ENCODE measurements at places on chromosomes 16 and 17.

DNA sequence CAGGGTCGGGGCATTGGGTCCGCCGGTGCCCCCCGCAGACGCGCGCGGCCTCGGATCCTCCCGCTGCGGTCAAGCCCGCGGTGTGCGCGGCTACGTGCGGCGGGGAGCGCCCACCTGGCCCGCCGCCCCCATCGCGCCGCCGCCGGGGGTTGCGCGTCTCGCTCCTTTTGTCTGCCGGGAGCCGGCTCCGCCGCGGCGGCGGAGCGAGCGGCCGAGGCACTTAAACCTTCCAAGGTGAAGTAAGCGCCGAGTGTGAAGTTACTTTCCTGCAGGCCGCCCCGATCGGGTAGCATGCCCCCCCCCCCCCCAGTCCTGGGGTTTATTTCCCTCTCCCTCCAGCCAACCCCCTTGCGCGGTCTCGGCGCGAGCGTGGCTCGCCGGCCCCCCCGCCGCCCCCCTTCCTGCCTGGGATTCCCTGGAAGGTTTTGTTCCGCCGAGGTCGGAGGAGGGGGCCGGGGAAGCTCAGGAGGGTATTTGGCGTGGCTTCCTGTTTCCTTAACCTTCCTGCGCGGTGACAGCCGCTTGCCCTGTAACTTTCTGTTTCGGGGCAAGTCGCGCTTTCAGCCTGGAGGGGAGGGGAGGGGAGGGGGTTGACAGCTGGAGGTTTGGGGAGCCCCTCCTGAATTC, 56.6 kb upstream of the GSE1 start:
- DNase-seq: no peak

GRCh38 chr16:27289669-27290068, 21.1 kb upstream of the NSMCE1 start:
- DNase-seq: no peak

- DNase-seq: no peak
These were observed 18.1 kb upstream of the ABCA8 start for GRCh38 chr17:68973098-68973846.

GRCh38 chr16:82067042-82067803, 32.2 kb downstream of the HSD17B2 start:
- DNase-seq: no peak

GRCh38 chr16:31179219-31179746, 656 bp upstream of the FUS start:
- no peak for DNase-seq

DNA sequence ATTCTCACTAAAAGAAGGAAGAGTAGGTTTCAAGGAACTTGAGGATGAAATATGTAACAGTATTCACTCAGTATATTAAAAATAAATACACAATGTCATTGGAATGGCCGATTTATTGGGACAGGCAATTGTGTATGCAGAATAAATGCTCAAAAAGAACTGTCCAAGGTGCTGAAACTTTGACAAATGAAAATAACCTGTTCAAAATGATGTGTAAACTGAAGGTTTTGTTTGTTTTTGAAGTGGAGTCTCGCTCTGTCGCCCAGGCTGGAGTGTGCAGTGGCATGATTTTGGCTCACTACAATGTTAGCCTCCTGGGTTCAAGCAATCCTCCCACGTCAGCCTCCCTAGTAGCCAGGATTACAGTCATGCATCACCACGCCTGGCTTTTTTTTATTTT, 318.7 kb upstream of the RBFOX1 start:
- DNase-seq: no peak

GRCh38 chr16:15966836-15967546, 17.6 kb downstream of the ABCC1 start:
- DNase-seq: no peak

GRCh38 chr16:14309906-14310305, 238.8 kb downstream of the MRTFB start:
- DNase-seq: no peak

GRCh38 chr16:12796498-12796897, 7.2 kb downstream of the CPPED1 start:
- no peak for DNase-seq

DNA sequence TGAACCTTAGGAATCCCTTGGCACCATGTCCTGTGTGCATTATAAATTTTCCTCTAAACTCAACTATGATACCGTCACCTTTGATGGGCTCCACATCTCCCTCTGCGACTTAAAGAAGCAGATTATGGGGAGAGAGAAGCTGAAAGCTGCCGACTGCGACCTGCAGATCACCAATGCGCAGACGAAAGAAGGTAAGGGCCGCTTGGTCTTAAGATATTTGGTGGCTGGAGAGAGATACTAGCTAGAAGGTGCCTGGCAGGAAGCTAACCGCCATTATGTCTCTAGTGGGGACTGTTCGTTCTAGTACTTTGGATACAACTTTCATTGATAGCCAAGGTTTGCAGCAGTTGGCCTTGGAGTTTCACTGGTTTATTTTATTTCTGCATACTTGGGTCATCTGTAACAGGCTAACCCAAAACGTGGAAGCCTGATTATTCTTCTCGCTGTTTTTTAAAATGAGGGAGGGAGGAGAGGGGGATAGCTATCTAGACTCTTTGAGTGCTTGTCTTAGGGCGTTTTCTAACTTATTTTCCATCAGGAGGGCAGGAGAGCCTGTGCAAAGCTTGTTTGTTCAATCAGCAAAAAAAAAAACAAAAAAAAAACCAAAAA, 1.3 kb downstream of the RBBP6 start:
- no peak for DNase-seq

DNA sequence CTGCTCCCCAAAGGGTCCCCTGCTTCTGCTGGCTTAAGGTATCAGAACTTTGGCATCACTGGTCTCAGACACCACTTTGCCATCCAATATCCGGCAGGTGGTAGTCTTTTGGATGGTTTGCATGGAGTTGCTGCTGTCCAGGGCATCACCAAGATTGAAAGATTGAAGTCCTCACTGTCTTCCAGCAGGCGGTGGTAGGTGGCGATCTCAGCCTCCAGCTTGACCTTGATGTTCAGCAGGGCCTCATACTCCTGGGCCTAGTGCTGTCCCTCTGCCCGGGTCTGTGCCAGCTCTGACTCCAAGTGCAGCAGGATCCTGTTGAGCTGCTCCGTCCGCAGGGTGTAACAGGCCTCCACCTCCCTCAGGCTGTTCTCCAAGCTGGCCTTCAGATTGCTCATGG, 43.0 kb upstream of the TMEM97 start:
- DNase-seq: no peak

GRCh38 chr17:44269535-44270240, 1.8 kb upstream of the SLC4A1 start:
- no peak for DNase-seq

DNA sequence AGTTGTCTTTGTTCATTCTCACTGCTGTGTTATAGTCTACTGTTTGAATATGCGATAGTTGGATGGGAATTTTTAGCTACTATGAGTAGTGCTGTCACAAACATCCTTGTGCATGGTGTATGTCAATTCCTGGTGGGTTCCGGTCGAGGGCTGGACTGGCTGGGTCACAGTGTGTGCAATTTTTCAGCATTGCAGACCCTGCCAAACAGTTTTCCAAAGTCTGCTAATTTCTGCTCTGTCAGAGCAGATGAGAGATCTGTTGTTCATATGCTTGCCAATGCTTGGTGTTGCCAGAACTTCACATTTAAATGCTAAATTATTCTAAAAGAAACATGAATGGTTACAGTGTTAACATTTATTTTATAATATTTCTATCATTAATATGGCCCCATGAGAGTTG, 3.6 kb upstream of the C16orf96 start:
- DNase-seq: no peak

GRCh38 chr17:28573040-28573380, 1.7 kb upstream of the PIGS start:
- no peak for DNase-seq

GRCh38 chr17:6711081-6711674, 2.0 kb downstream of the SLC13A5 start:
- no peak for DNase-seq

GRCh38 chr17:32859857-32860525, 16.9 kb downstream of the MYO1D start:
- no peak for DNase-seq

DNA sequence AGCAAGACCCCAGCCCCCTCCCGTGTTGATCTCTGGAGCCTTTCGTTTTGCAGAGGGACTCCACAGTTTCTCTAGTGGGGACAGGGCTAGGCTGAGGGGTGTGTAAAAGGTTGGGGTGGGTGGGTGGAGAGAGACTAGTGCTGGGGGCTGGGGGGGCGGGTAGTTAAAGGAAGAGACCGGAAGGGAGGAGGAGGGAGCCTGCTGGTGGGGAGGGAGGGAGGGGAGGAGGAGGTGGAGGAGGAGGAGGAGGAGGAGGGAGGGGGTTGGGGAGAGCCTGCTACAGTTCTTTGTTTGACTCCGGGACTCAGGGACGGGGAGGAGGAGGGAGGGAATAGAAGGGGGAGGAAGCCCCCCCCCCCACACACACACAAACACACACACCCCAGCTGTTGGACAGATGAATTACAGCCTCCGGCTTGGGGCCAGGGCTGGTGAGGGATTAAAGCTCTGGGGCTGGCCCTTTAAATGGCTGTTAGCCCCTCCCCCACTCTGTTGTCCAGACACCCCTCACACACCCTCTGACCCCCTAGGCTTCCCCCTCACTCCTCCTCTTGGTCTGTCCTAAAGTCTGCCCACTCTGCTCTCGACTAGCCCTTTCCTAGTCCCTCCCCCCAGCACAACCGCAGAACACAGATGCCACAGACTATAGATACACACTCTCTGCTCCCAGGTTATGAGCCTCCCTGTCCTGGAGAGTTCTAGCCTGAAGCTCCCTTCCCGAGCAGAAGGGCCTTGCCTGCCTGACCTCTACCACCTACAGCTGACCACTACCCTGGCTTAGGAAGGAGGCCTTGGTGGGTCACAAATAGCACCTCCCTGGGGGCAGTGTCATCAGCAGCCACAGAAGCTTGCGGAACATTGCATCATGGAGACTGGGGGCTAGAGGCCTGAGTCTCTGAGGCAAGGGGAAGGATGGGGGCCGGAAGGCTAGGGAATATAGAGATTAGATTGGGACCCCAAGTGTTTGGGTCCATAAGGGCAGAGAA, 4.4 kb downstream of the KDM6B start:
- no peak for DNase-seq

DNA sequence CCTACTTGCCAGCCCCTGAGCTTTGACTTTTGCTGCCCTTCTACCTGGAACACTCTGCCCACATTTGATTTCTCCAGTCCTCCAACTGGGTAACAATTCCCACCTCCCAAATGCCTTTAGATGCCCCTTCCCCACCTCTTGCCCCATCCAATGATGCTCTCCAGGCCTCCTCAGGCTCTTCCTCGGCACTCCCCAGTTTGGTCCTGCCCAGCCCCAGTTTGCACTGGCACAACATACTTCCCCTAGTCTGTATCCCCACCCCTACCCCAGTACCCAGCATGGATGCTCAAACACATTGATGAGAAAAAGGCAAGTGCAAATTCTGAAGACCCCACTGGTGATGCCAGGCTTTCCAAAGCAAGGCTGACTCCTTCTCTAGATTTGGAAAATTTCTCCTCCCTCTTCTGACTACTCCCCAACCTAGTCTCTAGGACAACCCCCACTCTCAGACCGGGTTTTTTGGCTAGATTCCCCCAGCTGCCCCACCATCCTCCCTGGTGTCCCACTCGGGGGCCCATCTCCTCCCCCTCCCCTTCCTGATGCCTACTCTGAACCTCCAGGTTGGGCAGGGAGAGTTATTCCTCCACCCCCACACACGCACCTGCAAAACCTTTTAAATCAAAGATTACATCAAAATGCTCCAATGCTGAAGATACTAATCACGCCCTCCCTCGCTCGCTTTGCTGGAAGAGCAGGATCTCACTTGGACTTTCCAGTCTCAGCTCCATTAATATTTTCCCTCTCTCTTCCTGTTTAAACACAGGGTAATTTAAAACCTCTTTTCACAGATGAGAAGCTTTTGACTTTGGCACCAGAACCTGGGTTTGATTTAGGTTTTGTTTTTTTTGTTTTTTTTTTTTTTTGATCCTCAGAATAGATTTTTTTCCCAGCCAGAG, 94.9 kb downstream of the TMEM132E start:
- no peak for DNase-seq

DNA sequence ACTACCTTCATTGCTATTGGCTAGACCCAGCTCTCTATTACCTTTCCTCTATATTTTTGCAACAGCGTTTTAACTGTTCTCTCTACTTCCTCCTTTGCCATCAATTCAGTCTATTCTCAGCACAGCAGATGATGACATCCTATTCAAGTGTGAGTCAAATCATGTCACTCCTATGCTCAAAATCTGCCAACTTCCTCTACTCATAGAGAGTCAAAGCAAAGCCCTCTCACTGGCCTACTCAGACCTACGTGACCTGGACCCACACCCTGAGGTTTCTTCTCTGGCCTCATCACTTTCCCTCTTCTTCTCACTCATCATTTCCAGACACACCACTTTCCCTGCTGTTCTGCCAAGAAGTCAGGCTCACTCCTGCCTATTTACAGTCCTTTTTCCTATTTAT, 289.0 kb upstream of the AXIN2 start:
- DNase-seq: no peak

DNA sequence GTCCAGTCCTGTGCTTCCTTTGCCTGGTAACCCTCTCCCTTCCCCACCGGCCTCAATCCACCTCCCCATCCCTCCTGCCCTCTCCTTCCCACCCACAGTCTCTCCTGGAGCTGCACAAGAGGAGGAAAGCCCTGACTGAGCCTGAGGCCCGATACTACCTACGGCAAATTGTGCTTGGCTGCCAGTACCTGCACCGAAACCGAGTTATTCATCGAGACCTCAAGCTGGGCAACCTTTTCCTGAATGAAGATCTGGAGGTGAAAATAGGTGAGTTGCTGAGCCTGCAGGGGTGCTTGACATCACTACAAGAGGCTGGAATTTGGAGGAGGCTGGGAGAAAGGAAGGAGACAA, 1.3 kb downstream of the PLK1 start:
- DNase-seq: no peak

DNA sequence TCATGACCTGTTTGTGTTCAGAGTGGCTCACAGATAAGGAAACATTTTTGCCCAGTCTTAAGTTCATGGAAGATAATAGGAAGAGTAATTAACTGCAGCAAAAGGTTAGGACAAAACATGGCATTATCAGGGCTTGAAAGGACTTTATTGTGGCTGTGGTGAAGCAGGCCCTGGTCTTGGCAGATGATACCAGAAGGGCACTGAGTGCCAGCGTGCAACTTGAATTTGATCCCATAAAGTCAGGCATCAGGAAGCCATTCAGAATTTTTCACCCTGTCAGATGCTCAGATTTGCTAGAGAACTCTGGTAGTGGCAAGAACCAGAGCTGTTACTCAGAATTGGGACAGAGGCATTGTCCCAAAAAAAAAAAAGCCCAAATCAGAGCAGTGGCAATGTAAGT, 11.2 kb upstream of the COG7 start:
- no peak for DNase-seq

- DNase-seq: no peak
These were observed 3.7 kb upstream of the HSD17B2 start for GRCh38 chr16:82031116-82032084.

- no peak for DNase-seq
These were observed 4.5 kb downstream of the TMEM114 start for GRCh38 chr16:8585857-8586256.

GRCh38 chr17:17072546-17072945, 30.3 kb downstream of the MPRIP start:
- no peak for DNase-seq

- no peak for DNase-seq
These were observed 76.1 kb upstream of the CORO6 start for GRCh38 chr17:29698837-29699236.

GRCh38 chr16:8619671-8620370, 1.7 kb upstream of the METTL22 start:
- DNase-seq: no peak

All from cortex of kidney (tissue), 1 donor.